ENCODE measurements at places on chromosomes 1 and 21.

DNA sequence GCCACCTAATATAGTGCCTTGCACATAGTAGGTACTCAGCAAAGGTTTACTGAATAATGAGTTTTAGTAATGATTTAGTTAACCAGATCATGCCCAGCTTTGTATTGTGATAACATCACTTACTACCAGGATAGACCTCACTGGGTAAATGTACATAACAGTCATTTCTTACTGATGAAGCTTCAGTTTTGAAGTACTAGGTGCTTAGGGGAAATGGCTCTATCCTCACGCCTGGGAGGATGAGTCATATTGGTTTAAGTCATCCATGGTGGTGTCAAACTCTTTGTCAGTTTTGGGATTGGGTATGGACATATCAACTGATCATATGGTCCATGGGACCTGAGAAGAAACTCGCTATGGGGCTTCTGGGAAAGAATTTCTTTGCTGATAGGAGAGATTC, 90.6 kb upstream of the USP24 start:
- no peak for DNase-seq

GRCh38 chr1:43622471-43622870, 27.5 kb upstream of the KDM4A start:
- no peak for DNase-seq

- DNase-seq: no peak
Observed at GRCh38 chr1:178021950-178022349, 52.1 kb upstream of the SEC16B start.

GRCh38 chr1:109610609-109611307, 8.7 kb downstream of the GNAT2 start:
- DNase-seq: no peak

- DNase-seq: no peak
Observed at GRCh38 chr1:26820784-26821269, 5.7 kb upstream of the ZDHHC18 start.

DNA sequence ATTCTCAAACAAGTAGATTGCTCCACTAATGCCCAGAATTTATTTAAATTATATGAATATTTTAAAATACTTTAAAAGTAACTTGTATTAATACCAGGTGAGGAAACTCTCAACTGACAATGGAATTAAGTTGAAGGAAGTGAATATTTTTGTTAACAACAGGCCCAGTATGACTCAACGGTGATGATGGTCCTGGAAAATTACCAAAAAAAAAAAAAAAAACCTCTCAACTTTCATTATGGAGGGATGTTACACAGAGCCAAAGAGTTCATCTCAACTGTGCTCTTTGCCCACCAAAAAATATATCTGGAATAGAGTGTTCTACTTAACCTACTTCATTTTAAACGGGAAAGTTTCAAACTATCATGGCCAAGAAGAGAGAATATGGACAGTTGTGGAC, 28.3 kb downstream of the CFH start:
- no peak for DNase-seq

GRCh38 chr1:183830389-183830788, 25.5 kb downstream of the RGL1 start:
- DNase-seq: no peak

GRCh38 chr1:41811051-41811795, 107.5 kb downstream of the HIVEP3 start:
- DNase-seq: peak; percentile 46
